ENCODE measurements at places on chromosomes 1 and 21.
A peak's percentile ranks its signal among the peaks of the same experiment; 100 is the strongest.

DNA sequence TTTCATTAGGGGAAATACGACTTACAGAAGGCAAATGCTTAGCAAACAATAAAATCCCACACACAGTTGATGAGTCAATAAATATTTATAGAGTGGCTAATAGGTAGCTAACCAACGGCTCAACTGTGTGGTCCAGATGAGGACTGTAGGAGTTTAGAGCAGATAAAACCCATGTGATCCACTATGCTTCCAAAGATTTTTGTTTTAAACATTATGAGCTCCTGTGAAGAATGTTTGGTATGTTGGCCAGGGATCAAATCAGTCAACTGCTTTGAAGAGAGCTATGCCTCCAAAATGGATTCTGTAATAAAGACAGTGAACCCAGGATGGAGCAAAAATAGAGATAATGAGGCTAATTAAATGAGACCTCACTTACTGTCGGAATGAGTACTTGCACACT lies 72.3 kb upstream of the COL11A1 start:
- no peak for DNase-seq

GRCh38 chr1:47635597-47635996 lies 197.8 kb downstream of the FOXD2 start:
- no peak for DNase-seq

GRCh38 chr1:5318143-5318816 lies 663.9 kb downstream of the AJAP1 start:
- no peak for DNase-seq

DNA sequence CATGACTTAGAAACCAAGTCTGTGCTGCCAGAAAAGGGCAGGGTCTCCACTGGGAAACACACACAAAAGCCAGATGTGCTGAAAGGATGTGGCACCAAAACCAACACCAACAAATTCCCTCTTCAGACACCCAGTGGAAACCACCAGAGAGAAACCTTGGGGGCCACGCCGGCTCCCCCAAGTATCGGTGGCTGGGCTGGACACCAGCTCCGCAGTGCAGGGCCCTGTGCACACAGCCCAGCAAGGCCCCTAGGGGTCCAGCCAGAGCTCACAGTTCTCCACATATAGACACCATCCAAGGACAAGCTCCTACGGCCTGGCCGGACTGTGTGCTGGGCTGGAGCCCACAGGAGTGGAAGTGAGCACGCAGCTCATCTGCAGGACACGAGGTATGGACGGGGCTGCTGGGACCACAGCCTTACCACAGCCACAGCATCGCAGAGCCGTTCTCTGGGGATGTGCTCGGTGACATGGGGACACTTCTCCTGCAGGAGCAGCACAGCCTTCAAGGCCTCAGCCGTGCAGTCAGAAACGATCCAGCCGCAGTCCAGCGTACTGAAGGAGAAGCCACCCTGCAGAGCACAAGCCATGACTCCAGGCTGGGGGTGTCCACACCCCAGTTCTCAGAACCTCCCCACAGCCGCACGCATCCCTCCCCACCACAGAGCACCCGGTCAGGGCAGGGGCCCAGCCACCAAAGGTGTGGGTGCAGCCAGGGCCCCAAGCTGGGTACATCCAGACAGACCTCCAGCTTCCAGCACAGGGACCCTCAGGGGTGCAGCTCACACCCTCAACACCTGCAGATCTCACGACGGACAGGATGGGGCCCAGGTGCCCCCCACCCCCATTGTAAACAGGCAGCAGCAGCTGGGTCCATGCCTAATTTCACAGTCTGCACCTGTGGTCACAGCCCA lies 21.3 kb downstream of the LSS start:
- DNase-seq: no peak

- DNase-seq: no peak
Observed at GRCh38 chr21:46634427-46634826, 1.0 kb upstream of the PRMT2 start.

GRCh38 chr21:46416551-46416950 lies 42.1 kb upstream of the DIP2A start:
- DNase-seq: no peak

GRCh38 chr1:116769561-116769977 lies 15.3 kb downstream of the CD2 start:
- no peak for DNase-seq

GRCh38 chr1:25117233-25117823 lies 115.0 kb downstream of the SYF2 start:
- no peak for DNase-seq

- no peak for DNase-seq
Observed at GRCh38 chr1:175377394-175377793, 184.8 kb upstream of the KIAA0040 start.

GRCh38 chr1:182069028-182069466 lies 7.5 kb upstream of the ZNF648 start:
- no peak for DNase-seq

DNA sequence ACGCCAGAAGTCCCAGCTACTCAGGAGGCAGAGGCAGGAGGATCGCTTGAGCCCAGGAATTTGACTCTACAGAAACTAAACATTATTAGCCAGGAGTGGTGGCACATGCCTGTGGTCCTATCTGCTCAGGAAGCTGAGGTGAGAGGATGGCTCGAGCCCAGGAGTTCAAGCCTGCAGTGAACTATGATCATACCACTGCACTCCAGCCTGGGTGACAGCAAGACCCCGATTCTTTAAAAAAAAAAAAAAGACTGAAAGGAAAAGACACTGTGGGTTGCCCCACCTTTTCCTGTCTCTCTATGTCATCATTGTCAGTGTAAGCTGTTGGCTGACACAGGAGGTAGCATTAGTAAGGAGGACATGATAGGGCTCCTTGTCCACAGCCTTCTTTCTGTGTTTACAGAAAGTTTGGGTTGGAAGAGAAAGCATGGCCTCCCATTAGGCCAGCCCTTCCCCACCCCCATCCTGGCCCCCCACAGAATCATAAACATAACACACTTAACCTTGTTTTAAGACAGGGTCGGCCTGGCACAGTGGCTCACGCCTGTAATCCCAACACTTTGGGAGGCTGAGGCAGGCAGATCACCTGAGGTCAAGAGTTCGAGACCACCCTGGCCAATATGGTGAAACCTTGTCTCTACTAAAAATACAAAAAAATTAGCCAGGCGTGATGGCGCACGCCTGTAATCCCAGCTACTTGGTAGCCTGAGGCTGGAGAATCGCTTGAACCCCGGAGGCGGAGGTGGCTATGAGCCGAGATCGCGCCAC lies 20.6 kb upstream of the RCAN3 start:
- DNase-seq: no peak

DNA sequence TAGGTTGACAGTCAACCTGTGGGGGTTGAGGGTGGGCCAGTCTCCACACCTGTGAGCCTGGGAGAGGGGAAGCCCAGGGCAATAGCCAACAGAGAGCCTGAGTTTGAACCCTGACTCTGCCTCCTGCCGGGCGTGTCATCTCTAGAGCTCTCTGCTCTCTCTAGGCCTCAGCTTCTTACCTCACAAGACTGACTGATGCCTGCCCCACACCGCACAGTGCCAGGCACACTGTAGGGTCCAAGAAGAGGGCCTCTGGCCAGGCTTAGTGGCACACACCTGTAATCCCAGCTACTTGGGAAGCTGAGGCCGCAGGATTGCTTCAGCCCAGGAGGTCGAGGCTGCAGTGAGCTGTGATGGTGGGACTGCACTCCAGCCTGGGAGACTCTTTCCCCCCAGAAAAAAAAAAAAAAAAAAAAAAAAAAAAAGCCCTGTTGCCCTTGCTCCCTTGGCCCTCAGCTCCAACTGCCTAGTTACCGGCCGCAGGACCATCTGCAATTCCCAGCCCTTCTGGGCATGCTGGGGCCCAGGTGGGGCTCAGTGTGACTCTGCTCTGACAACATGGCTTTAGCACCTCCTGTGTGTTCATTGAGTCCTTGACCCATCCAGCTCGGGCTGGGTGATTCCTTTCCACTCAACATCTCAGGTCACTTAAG lies 25.1 kb downstream of the GRHL3 start:
- no peak for DNase-seq

GRCh38 chr1:198156111-198156744 lies 570 bp upstream of the NEK7 start:
- peak; percentile 65 for DNase-seq

Measured in naive B cell (primary cell).